ENCODE measurements at places on chromosomes 3 and 15.

DNA sequence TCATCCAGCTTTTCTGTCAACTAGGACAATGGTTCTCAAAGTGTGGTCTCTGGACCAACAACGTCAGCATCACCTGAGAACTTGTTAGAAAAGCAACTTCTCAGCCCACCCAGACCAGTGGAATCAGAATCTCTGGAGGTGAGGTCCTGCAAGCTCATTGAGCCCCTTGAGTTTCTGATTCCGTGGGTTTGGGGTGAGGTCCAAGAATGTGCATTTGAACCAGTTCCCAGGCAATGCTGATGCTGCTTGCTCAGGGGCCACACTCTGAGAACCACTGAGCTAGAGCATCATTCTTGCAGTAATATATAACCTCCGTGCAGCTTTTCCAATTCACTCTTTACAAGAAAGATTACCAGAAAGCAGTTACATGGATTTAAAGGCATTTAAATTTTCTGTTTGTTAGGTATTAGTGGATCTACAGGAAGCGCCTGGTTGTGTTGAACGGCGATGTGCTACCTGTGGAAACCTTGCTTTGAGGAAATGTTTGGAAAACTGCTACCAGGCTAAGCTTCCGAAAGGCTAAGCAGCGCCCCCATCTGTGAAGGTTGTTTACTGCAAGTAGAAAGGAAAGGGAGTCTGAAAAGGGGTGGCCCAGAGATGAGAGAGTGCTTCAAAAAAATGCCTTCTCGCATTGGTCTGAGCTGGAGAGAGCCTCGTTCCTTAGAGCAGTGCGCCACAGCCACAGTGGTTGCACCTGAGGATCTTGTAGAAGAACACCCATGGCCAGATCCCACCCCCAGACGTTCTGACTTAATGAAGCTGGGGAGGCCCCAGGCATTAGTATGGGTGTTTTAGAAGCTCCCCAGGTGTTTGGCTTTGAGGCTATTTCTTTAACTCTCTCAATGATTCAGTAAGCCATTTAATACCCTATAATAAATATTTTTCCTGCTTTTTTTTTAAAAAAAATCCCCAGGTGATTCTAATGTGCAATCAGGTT is 50.0 kb downstream of the RLBP1 start:
- no peak for DNase-seq

DNA sequence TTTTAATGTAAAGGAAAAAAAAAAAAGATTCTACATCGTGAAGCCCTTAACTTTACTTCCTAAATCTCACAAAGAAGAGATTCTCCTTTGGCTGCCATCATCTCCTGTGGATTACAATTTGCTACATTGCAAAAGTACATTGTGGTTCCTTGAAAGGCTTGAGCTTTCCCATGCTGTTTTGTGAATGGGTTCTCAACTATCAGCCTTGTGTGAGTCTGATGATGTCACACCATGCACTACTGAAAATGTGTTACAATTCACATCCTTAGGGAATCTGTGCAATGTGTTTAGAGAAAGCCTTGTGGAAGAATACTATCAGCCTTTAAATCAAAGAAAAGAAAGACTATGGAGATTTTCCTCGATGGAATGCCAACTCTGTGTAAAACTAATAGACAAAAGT is 510.0 kb upstream of the ALCAM start:
- DNase-seq, result no peak

- DNase-seq, result no peak
These were observed 5.9 kb upstream of the GP9 start for GRCh38 chr3:129054605-129055104.

DNA sequence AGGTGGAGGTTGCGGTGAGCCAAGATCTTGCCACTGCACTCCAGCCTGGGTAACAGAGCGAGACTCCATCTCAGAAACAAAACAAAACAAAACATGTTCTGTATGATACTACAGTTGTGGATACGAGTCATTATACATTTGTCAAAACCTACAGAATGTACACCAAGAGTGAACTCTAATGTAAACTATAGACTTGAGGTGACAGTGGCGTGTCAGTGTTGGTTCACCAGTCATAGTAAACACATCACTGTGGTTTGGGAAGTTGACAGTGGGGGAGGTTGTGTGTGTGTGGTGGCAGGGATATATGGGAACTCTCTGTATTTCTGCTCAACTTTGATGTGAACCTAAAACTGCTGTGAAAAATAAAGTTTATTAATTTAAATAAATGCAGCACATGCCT is 33.0 kb upstream of the GNB5 start:
- DNase-seq, result no peak

- no peak for DNase-seq
These were observed 175.3 kb downstream of the UACA start for GRCh38 chr15:70587896-70588567.

GRCh38 chr3:25306705-25307104 is 121.4 kb upstream of the RARB start:
- DNase-seq, result no peak

- no peak for DNase-seq
These were observed 9.1 kb downstream of the CHD2 start for GRCh38 chr15:92909136-92909781.

DNA sequence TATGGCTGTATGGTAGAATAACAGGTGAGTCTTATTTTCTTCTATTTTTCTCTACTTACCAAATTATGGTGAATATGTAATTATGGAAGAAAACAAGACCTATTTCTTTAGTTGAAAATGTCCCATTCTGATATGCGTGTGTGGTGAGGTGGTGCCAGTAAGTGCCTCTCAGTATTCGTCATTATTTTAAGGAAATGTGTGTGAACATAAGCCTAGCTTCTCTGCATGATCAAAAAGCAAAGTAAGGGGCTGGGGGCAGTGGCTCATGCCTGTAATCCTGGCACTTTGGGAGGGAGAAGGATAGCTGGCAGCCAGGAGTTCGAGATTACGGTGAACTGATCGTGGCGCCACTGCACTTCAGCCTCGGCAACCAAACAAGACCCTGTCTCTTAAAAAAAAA is 26.0 kb downstream of the LARS2 start:
- DNase-seq, result no peak

GRCh38 chr3:124812291-124813265 is 74.6 kb downstream of the ITGB5 start:
- no peak for DNase-seq

- no peak for DNase-seq
These were observed 70.6 kb upstream of the BHLHE40 start for GRCh38 chr3:4908433-4909156.

DNA sequence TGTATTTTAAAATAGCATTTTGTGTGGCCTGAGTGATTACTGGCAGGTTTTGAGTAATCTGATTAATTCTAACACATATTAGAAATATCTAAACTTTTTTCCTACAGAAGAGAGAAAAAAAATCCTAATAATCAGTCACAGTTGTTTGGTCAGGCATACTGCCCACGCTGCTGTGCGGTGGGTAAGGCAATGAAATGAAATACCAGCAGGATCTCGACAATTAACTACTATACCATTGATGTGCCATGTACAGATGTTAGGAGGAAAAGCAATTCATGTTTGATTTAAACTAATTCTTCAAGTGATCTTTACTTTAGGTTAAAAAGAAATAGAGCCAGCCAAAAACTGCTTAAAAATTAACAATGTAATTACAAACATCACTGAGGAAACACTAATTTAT is 5.2 kb downstream of the GRAMD2A start:
- DNase-seq, result no peak

DNA sequence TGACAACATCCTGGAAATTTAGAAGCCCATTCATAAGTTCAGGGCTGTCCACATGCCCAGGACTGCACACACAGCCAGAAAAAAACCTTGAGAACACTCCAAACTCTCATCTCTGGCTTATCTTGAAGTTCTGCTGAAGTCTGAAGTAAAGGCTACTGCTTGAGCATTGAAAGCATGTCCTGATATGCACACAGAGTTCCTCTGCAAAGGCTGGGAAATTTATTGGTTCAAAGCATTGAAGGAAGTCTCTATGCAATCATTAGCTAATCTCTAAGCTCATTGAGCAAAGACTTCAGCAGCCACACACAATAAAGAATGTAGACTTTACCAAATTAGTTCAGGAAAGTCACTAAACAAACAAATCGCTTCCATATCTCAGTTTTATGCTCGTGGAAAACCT is 162.0 kb upstream of the STT3B start:
- no peak for DNase-seq

GRCh38 chr3:127399154-127399553 is 111.3 kb upstream of the PRR20G start:
- no peak for DNase-seq

DNA sequence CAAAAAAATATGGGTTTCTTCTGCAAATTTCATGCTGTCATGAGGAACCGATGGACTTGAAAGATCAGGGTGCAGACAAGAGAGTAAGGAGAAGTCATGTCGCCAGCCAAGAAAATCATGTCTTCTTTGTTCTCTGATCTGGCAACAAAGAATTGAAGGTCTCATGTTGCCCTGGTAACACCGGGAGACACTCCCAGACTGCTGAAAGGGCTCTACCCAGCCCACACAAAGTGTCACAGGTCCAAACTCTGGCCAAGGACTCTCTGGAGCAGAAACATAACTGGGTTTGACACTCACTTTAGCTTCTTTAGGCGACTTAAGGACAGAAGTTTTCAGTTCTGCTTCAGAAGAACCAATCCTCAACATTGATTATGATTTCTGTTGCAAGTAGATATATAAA is 42.9 kb downstream of the SIDT1 start:
- DNase-seq, result no peak

DNA sequence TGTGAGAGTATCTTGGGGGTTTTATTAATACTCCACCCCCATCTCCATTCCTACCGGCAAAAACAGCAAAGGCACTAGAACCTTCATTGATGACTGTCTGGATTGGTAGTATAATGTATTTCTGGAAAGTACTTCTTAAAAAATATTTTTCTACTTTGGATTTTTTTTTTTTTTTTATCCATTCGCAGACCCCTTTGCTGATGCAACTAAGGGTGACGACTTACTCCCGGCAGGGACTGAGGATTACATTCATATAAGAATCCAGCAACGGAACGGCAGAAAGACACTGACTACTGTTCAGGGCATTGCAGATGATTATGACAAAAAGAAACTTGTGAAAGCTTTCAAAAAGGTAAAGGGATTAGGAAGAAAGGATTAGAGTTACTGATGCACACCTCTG is 1.2 kb downstream of the EIF1B start:
- DNase-seq, result no peak

DNA sequence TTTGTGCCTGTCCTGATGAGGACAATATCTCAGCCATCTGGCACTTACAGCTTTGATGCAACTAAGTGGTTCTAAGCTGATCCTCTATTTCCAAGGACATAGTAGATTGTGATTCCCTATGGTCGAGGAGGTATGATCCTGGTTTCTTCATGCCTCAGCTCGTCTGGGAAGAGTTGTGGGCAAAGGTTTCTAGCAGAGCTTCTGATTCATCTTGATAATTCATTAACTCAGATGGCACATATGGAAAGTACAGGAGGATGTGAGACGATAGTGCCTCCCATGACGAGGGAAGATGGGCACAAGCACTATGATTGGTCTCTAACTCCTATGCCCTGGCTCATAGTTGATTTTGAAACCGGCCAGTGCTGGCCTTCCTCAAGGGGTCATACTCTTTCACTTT is 334.2 kb upstream of the SEMA6D start:
- no peak for DNase-seq

DNA sequence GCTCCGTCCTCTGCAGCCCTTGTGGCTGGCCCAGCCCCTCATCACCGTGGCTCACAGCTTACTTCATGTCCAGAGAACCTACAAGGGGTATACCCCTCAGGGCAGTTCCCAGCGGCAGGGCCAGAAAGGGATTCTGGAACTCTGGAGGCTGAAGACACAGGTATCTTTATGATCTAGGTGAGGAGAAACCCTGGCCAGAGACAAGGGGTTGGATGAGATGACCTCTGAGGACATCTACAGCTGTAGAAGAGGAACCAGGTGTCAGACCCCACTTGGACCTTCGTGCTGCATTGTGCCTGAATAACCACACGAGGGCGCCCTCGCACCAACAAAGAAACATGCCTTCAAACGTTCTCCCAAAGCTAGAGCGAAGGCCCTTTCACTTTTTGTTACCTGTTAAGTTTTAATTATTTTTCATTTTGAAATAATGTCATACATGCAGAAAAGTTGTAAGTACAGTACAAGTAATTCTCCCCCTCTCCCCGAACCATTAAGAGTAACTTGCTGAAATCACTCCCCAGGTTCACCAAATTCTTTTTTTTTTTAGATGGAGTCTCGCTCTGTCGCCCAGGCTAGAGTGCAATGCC is 118.7 kb upstream of the SMAD3 start:
- DNase-seq, result peak; percentile 82

DNA sequence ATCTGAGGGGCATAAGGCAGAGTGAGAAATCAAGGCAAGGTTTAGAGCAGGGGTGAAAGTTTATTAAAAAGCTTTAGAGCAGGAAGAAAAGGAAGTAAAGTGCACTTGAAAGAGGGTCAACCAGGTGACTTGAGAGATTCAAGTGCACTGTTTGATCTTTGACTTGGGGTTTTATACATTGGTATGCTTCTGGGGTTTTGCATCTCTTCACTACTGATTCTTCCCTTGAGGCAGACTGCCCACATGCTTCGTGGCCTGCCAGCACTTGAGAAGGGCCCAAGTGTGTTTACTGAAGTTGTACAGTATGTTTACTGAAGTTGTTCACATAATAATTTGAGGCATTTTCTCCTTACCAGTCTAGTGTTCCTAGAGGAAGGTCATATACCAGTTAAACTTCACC is 367.0 kb upstream of the UBE2E2 start:
- DNase-seq, result no peak

DNA sequence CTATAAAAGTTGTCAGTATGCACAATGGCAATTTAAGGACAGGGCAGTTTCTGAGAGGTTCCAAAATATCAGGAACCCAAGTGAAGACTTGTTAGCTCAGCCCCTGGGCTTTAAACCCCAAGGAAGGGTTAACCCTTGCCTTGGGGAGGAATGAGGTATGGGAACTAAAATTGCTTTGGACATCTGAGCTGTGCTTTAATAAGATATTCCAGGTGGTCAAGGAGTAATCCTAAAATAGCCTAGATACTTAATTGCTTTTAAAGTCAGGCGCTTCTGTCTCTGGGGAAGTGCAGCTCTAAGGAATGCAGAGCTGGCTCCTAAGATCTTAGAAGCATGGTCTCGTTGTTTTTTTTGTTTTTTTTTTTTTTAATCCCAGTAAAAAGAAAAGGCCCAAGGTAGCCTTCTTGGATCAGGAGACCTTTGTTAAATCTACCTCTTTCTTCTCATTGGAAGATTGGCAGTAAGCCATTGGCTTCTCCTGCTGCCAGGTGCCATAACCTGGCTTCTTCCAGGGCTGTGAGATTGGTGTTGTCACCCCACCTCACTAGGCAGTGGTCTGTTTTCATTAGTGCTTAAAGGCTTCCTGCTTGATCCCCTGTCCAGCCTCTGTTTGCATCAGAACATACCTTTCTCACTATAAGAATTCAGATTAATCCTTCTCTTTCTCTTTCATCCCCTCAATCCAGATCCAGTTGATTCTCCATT is 24.5 kb downstream of the ARID3B start:
- no peak for DNase-seq

DNA sequence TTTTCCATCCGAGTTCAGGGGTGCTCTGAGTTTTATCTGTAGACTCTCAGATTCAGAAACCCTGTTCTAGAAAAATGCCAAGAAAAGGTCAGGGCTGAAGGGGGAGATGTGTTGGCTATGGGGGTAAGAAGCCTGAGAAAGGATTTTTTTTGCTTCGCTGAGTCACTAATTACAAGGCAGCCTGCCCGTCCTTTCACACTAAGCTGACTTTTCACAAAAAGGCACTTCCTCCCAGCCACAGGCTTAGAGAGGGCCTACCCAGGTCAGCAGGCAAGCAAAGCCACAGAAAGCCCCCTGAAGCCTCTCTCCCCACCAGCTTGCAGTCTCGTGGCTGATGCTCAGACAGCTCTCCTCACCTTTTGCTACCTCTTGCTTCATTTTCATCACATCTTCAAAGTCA is 192.6 kb upstream of the PRICKLE2 start:
- DNase-seq, result no peak

- no peak for DNase-seq
These were observed 37.2 kb downstream of the SLC6A6 start for GRCh38 chr3:14439501-14440167.

GRCh38 chr3:183918178-183918577 is 33.5 kb upstream of the PARL start:
- DNase-seq, result no peak
